ENCODE measurements at places on chromosomes 3 and 15. TPM values are rescaled to one million over a fixed set of nuclear protein-coding genes. Genes with fewer than 3 reads are reported as not detected.

The ITGB5 gene
- 93.2 TPM for total RNA-seq

The SCG3 gene
- total RNA-seq, result not detected

The ARHGEF26 gene
- total RNA-seq, result 2.2 TPM

The ATP10A gene
- 0.45 TPM for total RNA-seq

The ITPKA gene
- 1.5 TPM for total RNA-seq

The FANCD2OS gene
- total RNA-seq, result not detected

The STRIT1 gene
- 5.6 TPM for total RNA-seq

The PP2D1 gene
- total RNA-seq, result not detected

DNA sequence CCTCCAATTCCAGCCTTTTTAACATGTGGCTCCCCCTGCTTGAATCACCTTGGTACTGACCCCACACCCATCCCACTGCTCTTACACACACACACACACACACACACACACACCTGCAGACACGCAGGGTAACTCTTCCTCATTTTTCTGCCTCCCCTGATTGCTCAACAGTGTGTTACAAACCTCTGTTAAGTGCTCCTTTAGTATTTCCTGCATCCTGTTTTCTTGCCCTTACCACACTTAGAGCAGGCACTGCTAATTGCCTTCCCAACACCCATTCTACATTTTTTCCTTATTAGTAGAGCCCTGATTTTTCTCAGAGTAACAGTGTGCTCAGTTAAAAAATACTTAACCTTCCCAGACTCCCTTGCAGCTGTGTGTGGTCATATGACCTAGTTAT is 184.0 kb downstream of the EBLN2 start:
- no peaks in the 10 kb centered on the region for H3K27me3 ChIP-seq
- no peak overlapping the region for H3K27ac ChIP-seq
- DNase-seq, result no peak
- no peaks in the 10 kb centered on the region for H3K4me1 ChIP-seq
- no peak overlapping the region for H3K4me3 ChIP-seq

GRCh38 chr3:54777141-54777540 is 150.7 kb downstream of the LRTM1 start:
- H3K27ac ChIP-seq, result no peak overlapping the region
- no peaks in the 10 kb centered on the region for H3K4me1 ChIP-seq
- DNase-seq, result no peak
- no peaks in the 10 kb centered on the region for H3K36me3 ChIP-seq

GRCh38 chr15:35605764-35606449 is 59.9 kb upstream of the DPH6 start:
- no peak overlapping the region for H3K4me3 ChIP-seq
- no peaks in the 10 kb centered on the region for H3K27me3 ChIP-seq
- H3K4me1 ChIP-seq, result peaks cover 8% of the 10 kb centered on the region
- no peaks in the 10 kb centered on the region for H3K36me3 ChIP-seq
- no peak overlapping the region for H3K27ac ChIP-seq

- DNase-seq, result no peak
- H3K27me3 ChIP-seq, result no peaks in the 10 kb centered on the region
- H3K27ac ChIP-seq, result no peak overlapping the region
- H3K36me3 ChIP-seq, result no peaks in the 10 kb centered on the region
- no peak overlapping the region for H3K4me3 ChIP-seq
Measured at GRCh38 chr15:98896002-98896721, 111.4 kb downstream of the PGPEP1L start.

DNA sequence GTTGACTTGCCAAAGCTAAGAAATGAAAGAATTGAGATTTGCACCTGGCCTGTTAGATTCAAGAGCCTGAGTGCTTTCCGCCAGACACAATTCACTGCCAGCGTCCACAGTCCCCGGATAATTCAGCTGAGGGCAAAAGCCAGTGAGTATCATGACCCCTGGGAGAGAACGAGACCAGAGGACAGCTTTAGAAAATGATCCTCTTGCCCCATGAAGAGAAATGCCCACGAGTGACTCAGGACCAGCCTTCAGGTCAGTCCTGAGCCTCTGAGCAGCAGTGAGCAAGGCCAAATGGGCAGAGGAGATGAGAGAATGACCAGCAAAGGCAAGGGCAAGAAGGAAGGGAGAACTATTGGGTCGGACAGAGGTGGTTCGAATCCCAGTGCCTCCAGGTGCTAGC is 273.5 kb downstream of the FAM43A start:
- DNase-seq, result no peak
- no peaks in the 10 kb centered on the region for H3K27me3 ChIP-seq
- H3K36me3 ChIP-seq, result no peaks in the 10 kb centered on the region
- H3K4me3 ChIP-seq, result no peak overlapping the region

DNA sequence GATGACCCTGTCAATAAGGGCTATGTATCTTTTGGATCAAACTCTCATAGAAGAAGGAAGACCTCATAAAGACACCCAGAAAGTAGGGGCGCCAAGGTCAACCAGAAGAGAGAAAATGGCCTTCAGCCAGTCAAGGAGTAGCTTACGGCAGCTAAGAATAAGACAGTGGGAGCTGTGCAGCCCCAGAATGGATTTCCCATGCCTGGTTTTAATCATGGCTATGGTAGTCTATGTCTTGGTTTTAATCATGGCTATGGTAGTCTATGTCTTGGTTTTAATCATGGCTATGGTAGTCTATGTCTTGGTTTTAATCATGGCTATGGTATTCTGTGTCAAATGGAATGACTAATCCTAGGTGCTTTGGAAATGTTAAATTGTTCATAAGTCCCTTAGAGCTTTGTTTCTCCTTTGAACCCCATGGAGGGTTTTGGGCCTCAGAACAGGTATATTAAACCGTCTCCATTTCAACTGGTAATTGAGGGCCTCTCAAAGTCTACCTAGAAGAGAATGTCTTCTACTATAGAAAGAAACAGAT is 742.0 kb upstream of the CFAP20DC start:
- H3K27me3 ChIP-seq, result no peaks in the 10 kb centered on the region
- DNase-seq, result no peak
- no peak overlapping the region for H3K4me3 ChIP-seq
- H3K27ac ChIP-seq, result no peak overlapping the region

DNA sequence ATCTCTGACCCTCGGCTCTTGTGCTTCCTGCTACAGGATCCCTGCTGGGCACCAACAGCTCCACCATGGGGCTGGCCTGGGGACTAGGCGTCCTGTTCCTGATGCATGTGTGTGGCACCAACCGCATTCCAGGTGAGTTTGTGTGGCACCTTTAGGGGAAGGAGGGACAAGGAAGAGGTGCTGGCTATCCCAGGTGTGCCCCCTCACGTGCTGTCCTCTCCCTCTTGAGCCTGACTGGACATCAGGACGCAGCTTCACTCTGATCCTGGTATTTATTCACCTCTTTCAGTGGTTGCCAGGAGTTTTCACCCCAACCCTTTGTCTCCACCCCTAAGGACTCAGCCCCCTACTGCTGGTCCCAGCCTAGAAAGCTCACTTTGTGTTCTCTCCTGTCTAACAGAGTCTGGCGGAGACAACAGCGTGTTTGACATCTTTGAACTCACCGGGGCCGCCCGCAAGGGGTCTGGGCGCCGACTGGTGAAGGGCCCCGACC is 960 bp downstream of the THBS1 start:
- no peak overlapping the region for H3K27ac ChIP-seq
- DNase-seq, result peak; percentile 44
- H3K36me3 ChIP-seq, result peaks cover 48% of the 10 kb centered on the region
- peak overlapping the region; percentile 71 for H3K4me3 ChIP-seq
- peaks cover 33% of the 10 kb centered on the region for H3K4me1 ChIP-seq

- DNase-seq, result no peak
- peaks cover 90% of the 10 kb centered on the region for H3K36me3 ChIP-seq
- no peak overlapping the region for H3K27ac ChIP-seq
- no peaks in the 10 kb centered on the region for H3K4me1 ChIP-seq
Measured at GRCh38 chr3:27391796-27392195, 22.6 kb upstream of the NEK10 start.

- no peaks in the 10 kb centered on the region for H3K27me3 ChIP-seq
- H3K27ac ChIP-seq, result no peak overlapping the region
- no peak for DNase-seq
- no peak overlapping the region for H3K4me3 ChIP-seq
- no peaks in the 10 kb centered on the region for H3K4me1 ChIP-seq
Measured at GRCh38 chr15:100794008-100794407, 85.6 kb upstream of the ALDH1A3 start.

- H3K27ac ChIP-seq, result no peak overlapping the region
- no peaks in the 10 kb centered on the region for H3K36me3 ChIP-seq
- no peaks in the 10 kb centered on the region for H3K4me1 ChIP-seq
- no peak for DNase-seq
- H3K27me3 ChIP-seq, result no peaks in the 10 kb centered on the region
Measured at GRCh38 chr15:33083232-33084081, 111.1 kb downstream of the FMN1 start.

DNA sequence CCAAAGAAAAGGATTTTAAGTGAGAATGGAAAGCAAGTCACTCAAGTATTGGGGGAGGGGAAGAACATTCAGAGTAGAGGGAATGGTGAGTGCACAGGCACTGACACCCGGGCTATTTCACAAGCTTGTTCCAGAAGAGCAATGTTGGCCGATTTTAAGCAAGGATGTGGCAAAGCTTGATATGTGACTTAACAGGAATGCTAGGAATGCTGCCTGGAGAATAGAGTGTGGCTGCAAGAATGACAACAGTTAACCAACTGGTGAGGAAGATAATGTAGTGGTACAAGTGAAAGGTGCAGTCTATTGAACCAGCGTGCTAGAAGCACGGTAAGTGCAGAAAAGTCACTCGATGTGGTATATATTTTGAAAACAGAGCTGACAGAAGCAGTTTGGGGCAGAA is 6.2 kb upstream of the CCDC80 start:
- no peak overlapping the region for H3K27ac ChIP-seq
- peaks cover 7% of the 10 kb centered on the region for H3K27me3 ChIP-seq
- H3K36me3 ChIP-seq, result no peaks in the 10 kb centered on the region
- no peaks in the 10 kb centered on the region for H3K4me1 ChIP-seq
- no peak for DNase-seq
- no peak overlapping the region for H3K4me3 ChIP-seq

DNA sequence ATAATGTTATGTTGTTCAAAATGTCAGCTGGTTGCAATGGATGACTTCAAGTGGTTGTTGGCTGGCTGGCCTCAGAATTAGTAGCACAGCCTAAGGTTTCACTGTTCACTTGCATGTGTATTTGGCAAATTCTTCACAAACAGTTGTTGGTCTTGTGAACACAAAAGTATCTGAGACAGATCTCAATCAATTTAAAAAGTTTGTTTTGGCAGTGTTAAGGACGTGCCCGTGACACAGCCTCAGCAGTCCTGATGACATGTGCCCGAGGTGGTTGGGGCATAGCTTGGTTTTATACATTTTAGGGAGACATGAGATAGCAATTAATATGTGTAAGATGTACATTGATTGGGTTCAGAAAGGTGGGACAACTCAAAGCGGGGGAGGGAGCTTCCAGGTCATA is 436.0 kb downstream of the AGBL1 start:
- no peak for DNase-seq
- H3K27me3 ChIP-seq, result no peaks in the 10 kb centered on the region
- no peaks in the 10 kb centered on the region for H3K36me3 ChIP-seq
- no peak overlapping the region for H3K27ac ChIP-seq
- no peak overlapping the region for H3K4me3 ChIP-seq

GRCh38 chr3:128198313-128198712 is 45.0 kb downstream of the EEFSEC start:
- H3K4me1 ChIP-seq, result peaks cover 51% of the 10 kb centered on the region
- H3K4me3 ChIP-seq, result no peak overlapping the region
- H3K36me3 ChIP-seq, result no peaks in the 10 kb centered on the region
- H3K27ac ChIP-seq, result no peak overlapping the region
- H3K27me3 ChIP-seq, result no peaks in the 10 kb centered on the region

DNA sequence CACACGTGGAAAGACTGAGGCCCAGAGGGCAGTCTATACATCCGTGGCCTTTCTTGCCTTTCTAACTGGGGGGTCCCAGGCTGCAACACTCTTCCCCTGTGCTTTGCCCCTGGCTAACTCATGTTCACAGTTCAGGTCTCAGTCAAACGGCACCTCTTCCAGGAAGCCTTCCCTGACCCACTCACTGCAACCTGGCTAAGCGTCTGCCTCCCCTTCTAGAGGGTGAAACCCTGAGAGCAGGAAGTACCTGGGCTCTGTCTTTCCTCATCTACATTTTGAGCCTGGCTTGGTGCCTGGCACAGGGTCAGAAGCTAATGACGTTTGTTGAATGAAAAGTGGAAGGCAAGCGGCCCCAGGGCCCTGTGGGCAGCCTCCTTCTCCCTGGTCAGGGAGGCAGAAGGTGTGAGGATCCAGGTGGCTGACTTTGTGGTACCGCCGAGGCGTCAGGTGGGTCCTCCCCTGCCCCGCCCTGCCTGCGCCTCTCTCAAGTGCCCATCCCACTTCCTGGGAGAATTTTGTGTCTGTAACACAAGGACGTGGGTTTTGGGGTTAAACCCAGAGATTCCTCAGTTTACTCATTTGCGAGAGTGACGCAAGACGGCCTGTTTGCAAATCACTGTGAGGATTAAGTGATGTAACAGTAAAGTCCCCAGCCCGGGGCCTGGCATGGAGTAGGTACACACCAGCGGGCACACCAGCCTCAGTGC is 32.1 kb downstream of the DNASE1L3 start:
- H3K36me3 ChIP-seq, result no peaks in the 10 kb centered on the region
- H3K4me1 ChIP-seq, result peaks cover 40% of the 10 kb centered on the region
- H3K27ac ChIP-seq, result no peak overlapping the region
- no peak for DNase-seq

DNA sequence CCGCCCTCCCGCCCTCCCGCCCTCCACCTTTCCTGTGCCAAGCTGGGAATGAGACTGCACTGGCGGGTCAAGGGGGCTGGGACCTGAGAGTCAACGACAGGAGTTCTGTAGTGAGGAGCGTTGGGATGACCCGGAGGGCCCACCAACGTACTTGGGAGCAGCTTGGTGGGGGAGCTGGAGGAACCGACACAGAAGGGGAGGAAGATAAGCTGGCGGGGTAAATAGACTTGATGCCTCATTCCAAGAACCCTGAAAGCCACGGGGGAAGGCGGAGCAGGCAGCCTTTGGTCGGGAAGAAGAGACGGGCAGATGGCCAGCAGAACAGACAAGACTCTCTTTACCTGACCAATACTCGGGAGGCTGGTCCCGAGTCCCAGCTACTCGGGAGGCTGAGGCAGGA is 277 bp downstream of the FMN1 start:
- no peak for DNase-seq
- H3K4me3 ChIP-seq, result peak overlapping the region; percentile 48
- no peak overlapping the region for H3K27ac ChIP-seq
- no peaks in the 10 kb centered on the region for H3K4me1 ChIP-seq
- H3K36me3 ChIP-seq, result no peaks in the 10 kb centered on the region

- peaks cover 6% of the 10 kb centered on the region for H3K4me1 ChIP-seq
- H3K36me3 ChIP-seq, result no peaks in the 10 kb centered on the region
- no peak for DNase-seq
- no peak overlapping the region for H3K4me3 ChIP-seq
Measured at GRCh38 chr15:62773369-62774165, 269.0 kb upstream of the TPM1 start.

DNA sequence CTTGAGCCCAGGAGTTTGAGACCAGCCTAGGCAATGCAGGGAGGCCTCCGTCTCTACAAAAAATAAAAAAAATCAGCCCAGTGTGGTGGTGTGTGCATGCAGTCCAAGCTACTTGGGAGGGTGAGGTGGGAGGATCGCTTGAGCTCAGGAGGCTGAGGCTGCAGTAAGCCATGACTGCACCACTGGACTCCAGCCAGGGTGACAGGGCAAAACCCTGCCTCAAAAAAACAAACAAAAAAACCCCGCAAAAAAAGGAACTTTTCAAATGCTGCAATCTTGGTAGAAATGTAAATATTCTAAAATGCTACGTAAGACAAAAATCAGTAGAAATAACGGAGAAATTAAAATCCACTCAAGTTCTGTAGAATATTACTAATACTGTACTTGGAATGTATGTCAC is 108.1 kb upstream of the MELTF start:
- no peaks in the 10 kb centered on the region for H3K27me3 ChIP-seq
- no peak overlapping the region for H3K27ac ChIP-seq
- no peaks in the 10 kb centered on the region for H3K36me3 ChIP-seq
- peak; percentile 9 for DNase-seq
- H3K4me1 ChIP-seq, result no peaks in the 10 kb centered on the region

Data from heart right ventricle (tissue), 16 donors.